ENCODE measurements at places on chromosomes 12 and 14.

GRCh38 chr12:132640936-132641335 is 22.4 kb downstream of the P2RX2 start:
- no peak for DNase-seq

- DNase-seq = no peak
Measured at GRCh38 chr12:94276725-94277124, 128.3 kb downstream of the PLXNC1 start.

- no peak for DNase-seq
Measured at GRCh38 chr12:121279071-121279375, 17.5 kb downstream of the CAMKK2 start.

GRCh38 chr14:69749956-69750355 is 17.0 kb upstream of the SRSF5 start:
- no peak for DNase-seq

GRCh38 chr12:93108985-93109384 is 179.9 kb upstream of the EEA1 start:
- peak; percentile 84 for DNase-seq

- no peak for DNase-seq
Measured at GRCh38 chr12:128684352-128684751, 139.4 kb downstream of the SLC15A4 start.

DNA sequence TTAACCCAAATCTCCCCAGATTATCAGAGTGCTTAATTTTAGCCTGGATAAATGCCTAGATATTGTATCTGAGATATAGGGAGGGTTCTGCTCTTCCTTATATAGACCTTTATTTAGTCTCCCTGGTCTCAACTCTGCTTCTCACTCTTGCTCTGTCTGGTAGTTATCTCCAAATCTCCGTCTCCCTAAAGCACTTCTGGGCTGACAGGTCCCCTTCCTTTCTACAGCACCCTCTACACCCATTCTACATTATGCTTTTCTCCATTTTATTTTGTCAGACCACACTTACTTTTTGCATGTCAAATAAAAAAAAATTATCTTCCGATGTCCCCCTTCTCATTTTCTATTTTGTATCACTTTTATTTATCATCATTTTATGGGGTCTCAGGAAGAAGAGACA is 2.0 kb upstream of the ERC1 start:
- no peak for DNase-seq

DNA sequence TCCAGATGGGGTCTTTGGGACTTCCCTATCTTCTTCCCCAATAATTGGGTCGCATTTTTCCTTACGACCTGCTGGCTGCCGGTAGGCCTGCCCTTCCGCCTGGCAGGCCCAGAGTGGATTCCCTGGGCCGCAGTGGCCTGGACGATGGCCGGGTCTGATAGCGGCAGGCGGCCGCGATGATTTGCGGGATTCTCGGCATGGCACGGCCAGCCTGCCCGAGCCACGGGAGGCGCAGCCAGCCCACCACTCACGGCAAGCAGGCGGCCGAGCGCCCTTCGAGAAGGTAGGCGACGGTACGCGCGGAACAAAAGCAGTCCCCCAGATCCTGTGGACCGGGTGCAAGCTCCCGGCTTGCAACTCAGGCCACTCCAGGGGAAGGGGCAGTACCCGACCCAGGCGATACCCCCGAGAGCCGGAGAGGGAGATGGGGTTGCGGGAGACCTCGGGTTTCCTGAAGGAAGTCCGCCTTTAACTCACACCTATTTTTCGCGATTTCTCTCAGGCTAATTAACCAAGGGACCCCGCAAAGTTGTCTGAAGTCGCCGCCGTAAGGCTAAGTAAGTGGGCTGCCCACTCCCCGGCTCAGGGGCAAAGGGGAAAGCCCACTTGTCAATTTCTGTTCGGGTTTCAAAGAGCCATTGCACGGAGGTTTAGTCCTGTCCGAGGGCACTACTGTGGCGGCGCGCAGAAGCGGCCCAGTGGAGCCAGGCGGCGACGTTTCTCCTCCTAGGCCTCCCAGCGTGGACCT is 1.4 kb upstream of the GSC start:
- no peak for DNase-seq

DNA sequence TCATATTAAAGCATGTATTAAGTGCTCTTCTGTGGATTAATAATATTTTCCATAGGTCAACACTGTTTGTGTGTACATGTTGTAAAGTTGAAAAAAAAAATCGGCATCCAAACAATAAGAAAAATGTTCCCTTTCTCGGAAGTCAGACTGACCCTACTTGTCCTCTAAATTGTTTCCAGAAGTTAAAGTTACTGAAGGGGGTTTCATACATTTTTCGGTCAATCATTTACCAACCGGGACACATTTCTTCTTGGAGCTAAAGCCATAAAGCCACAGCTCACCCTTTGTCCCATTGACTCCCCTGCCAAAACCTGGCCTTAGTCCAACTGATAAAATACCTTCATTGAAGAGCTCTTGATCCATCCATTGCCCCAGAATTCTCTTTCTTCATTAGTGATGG is 230.0 kb downstream of the ANO2 start:
- no peak for DNase-seq

DNA sequence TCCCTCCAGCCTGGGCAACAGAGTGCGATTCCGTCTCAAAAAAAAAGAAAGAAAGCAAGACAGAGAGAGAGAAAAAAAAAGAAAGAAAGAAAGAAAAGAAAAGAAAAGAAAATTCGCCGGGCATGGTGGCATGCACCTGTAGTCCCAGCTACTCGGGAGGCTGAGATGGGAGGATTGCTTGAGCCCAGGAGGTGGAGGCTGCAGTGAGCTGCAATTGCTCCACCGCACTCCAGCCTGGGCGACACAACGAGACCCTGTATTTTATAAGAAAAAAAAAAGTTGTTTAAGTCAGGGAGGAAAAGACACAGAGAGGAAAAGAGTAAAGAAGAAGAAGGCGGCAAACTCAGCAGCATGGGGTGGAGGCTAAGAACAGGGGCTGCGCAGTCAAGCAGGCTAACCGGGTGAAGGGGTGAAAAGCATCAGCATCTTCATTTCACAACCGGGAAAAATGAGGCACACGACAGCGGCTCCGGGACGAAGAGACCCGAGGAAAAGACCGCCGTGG is 557 bp upstream of the FICD start:
- DNase-seq = no peak

- no peak for DNase-seq
Measured at GRCh38 chr12:108642269-108642870, 8.7 kb upstream of the SELPLG start.

- DNase-seq = no peak
Measured at GRCh38 chr12:116333402-116333801, 55.9 kb upstream of the MED13L start.

GRCh38 chr12:9340422-9341259 is 132.4 kb upstream of the PZP start:
- peak; percentile 68 for DNase-seq

GRCh38 chr12:47763481-47764346 is 5.0 kb upstream of the RAPGEF3 start:
- DNase-seq = no peak

DNA sequence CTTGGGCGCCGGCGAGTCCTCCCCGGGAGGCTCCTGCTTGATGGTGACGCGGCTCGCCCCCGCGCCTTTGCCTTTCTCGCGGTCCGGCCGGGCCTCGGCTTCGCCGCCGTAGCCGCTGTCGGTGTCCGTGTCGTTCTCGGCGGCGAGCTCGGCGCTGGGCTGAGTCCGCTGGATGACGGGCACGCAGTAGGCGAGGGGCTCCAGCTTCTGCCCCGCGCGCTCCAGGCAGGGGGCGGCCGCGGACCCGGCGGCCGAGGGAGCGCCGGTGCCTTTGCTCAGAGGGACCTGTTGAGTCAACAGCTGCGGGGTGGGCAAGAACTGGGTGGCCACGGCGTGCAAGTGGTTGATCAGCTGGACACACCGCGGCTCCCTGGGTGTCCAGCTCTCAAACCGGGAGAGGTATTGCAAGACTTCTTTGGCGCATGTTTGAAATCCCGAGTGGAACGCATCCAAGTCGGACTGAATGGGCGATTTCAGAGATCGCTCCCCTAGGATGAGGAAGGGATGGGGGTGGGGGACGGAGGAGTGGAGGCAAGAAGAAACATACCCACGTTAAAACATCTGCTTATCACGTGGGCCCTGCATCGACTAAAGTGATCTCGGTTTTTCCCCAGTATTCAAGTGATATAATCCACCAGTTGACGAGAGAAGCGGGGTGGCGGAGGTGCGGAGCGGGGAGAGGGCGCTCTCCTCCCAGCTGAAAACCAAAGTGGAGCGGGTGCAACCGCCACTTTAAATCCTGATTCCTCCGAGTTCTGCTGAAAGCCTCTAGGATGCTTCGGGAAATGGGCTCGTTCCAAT is 2.0 kb downstream of the BHLHE41 start:
- DNase-seq = peak; percentile 84

- no peak for DNase-seq
Measured at GRCh38 chr12:43044241-43044640, 454.7 kb upstream of the PRICKLE1 start.

GRCh38 chr12:96486751-96487613 is 2.4 kb upstream of the CFAP54 start:
- DNase-seq = peak; percentile 75

GRCh38 chr12:101634724-101635123 is 40.0 kb downstream of the MYBPC1 start:
- no peak for DNase-seq

DNA sequence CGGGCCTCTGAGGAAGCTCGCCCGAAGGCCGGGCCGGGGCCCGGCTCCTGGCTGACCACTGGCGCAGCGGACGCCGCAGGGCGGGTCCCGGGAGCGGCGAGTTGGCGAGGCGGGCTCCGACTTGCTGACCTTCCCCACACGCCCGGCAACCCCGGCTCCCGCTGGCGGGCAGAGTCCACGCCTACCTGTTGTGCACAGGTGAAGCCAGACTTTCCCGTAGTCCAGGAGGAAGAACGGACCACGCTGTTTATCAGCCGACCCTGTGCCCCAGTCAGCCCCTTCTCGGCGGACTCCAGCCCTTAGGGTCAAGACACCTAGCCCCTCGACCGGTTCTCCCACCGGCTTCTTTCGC is 407 bp downstream of the HEATR5A start:
- DNase-seq = peak; percentile 25

DNA sequence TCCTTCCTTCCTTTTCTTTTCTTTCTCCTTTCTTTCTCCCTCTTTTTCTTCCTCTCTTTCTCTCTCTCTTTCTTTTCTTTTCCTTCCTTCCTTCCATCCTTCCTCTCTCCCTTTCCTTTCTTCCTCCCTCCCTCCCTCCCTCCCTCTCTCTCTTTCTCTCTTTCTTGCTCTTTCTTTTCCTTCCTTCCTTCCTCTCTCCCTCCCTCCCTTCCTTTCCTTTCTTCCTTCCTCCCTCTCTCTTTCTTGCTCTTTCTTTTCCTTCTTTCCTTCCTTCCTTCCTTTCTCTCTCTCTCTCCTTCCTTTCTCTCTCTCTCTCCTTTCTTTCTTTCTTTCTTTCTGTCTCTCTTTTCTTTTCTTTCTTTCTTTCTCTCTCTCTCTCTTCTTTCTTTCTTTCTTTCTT is 207.6 kb downstream of the ATP23 start:
- DNase-seq = no peak

- DNase-seq = no peak
Measured at GRCh38 chr14:24427537-24428508, 1.6 kb downstream of the CBLN3 start.

DNA sequence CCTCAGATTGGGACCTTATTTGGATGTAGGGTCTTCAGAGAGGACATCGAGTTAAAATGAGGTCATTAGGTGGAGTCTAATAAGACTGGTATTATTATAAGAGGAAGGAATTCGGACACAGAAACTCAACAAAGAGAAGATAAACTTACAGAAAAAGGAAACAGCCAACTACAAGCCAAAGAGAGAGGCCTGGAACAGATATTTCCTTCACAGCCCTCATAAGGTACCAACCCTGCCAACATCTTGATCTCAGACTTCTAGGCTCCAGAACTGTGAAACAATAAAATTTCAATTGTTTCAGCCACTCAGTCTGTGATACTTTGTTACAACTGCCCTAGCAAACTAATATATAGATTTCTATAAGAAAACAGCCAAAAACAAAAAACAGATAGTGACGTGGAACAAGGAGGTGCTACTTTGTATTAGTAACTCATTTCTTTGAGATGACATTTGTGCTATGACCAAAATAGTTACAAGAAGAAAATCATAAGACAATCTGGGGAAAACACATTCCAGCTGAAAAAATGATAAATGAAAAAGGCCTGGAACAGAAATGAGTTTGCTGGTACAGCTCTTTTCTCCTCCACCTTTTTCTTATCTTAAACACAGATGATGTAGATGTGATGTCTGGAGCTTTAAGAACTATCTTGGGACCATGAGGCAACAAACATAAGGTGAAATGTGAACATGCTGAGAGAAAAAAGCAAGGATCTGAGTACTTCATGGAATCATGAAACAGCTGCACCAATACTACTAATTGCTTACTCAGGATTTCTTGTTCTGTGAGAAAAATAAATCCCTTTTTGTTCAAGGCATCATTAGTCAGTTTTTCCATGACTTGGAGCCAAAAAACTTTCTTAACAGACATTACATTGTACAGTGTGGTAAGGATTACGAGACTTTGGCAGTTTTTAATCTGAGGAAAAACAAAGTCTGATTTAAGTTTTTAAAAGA is 243.2 kb downstream of the ANO6 start:
- DNase-seq = peak; percentile 41

DNA sequence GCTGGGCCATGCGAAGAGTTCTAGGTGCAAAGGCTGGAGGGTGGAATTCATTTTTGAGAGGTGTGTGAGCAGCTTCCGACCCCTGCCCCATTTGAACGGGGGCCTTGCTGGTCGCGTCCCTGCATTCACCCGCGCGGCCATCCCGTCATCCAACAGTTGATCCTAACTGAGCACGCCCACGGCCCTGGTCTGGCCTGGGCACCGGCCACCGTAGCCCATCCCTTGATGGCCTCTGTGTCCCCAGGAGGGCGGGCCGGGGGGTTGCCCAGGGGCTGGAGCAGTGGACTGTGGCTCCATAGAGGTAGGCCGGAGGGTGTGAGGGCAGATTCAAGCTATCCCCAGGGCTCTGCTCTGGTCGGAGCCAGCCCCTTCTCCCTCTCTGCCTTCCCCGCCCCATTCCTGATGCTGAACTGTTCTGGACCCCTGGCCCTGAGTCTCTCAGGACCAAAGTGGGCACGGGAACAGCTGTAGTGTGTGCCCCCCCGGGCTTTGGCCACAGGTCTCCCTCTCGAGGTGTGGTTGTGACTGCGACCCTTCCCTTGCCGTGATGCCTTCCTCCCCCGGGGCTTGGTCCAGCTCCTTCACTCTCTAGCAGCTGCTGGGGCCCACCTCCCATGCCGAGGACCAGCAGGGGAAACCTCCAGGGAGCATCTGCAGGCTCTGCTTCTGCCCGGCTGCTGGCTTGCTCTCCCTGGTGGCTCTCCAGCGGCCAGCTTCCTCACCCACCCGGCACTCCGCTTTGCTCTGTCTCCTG is 9.1 kb downstream of the MEG3 start:
- DNase-seq = no peak

- DNase-seq = no peak
Measured at GRCh38 chr12:43544703-43545102, 7.3 kb downstream of the ADAMTS20 start.

- no peak for DNase-seq
Measured at GRCh38 chr12:71300772-71301675, 138.6 kb upstream of the LGR5 start.

- no peak for DNase-seq
Measured at GRCh38 chr14:62946221-62946620, 99.0 kb downstream of the KCNH5 start.

GRCh38 chr14:104932676-104933631 is 8.3 kb downstream of the PLD4 start:
- DNase-seq = peak; percentile 86
